G401 (cell line): ENCODE measurements at places on chromosomes 4 and X.

GRCh38 chrX:97616883-97617530 lies 733.3 kb downstream of the RPA4 start:
- no peak for DNase-seq

- DNase-seq = no peak
Observed at GRCh38 chr4:121574618-121575017, 122.2 kb downstream of the ANXA5 start.

DNA sequence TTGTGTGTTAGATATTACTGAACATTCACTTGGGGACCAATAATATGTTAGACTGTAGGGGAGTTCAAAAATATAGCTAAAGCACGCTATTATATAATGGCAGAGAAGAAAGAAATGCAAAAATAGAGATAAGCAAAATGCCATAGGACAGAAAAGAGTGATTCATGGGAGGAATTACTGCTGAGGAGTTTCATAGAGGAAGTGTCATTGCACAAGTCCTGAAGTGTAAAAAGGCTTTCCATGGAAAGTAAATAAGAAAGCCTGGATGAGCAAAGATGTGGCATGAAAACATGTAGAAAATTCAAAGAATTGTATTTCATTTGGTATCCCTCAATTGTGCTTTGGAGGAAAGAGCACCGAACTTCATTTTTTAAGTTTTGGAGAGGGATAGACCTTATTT lies 14.5 kb downstream of the HMGB2 start:
- DNase-seq = no peak

GRCh38 chrX:134798472-134798871 lies 140.2 kb upstream of the PLAC1 start:
- no peak for DNase-seq
